ENCODE measurements at places on chromosomes 3 and 15.

DNA sequence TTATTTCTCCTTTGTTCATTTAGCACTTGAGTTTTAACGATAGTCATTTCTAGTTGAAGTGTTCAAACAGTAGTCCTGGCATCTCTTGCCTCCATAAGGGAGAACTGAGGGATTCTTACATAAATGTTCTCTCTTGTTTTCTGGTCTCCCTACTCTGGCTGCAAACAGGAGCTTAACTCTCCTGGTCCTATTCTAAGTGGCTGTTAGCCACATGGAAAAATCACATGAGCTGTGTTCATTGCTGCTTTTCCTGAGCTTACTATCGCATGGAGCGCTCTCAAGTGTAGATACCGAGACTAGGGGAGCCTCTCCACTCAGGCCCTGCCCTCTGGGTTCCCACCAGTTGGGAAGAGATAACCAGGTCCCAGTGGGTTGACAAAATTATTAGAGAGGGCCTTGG, 403.1 kb upstream of the TPM1 start:
- DNase-seq = no peak

- DNase-seq = no peak
These were observed 4.2 kb downstream of the SORD start for GRCh38 chr15:45027220-45027619.

DNA sequence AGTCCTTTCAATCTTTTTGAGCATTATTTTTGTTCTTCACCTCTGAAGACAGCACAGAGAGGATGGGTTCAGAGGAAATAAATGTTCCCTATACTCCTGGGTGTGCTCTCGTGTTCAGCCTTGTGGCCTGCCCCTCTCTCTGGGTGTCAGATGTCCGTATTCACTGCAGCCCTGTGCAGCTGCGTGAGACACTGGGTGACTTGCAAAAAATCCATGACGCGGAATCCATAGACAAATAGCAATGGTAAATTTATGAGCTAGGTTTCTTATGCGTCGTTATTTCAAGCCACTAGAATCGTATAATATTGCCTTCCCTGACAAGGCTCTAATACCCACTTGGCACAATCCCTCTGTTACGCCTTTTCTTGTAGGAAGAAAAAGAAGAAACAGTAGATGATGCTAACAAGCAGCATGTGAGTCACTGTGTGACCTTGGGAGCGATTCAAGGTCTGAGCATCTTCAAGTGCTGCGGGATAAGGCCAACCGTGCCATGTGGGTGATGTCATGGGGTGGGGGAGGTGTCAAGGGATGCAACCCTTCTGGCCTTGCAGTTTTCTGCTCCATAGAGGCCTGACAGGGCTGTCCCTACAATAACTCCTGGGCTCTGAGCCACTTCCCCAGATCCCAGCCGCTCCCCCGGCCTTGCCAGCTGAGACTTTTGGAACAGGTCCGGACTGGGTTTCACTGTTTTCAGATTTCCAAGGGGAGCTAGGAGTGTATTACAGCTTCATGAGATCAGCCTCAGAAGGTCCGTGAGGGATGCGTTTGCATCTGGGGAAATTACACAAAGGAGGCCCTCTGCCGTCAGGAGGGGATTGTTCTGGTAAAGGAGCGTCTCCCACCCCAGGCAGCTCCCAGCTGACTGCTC, 47.6 kb upstream of the POMGNT2 start:
- no peak for DNase-seq

GRCh38 chr15:47367726-47368390, 349.4 kb upstream of the SEMA6D start:
- no peak for DNase-seq

DNA sequence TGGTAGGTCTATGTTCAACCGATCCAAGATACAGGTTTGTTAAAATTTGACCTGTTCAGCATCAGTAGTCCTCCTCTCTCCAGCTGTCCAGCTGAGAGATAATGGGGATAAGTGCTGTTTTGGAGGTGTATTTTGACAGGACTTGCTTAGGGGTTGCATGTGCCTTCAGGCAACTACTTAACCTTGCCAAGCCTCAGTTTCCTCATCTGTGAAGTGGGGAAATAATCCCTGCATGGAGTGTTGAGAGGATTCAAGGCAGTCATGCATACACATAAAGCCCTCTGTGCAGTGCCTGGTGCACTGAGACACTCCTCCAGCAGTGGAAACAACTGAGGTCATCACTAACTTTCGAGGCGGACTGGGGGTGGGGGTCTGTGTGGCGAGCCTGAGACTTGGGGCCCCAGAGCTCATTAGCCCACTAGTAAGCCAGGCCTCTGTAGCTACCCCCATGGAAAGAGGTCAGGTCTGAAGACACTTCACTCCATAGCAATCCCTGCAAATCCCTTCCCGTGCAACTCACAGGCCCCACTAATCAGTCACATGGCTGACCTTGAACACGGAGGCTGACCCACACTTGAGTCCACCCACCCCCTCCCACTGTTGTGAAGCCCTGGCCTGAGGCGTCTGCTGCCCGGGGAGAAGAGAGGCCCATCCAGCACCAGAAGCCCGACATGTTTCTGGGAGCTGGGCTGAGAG, 25.9 kb upstream of the SLC6A6 start:
- DNase-seq = no peak

GRCh38 chr3:195388380-195388779, 54.4 kb downstream of the ACAP2 start:
- DNase-seq = no peak

- no peak for DNase-seq
These were observed 62.3 kb downstream of the SYNM start for GRCh38 chr15:99167201-99167600.

Measured in DMS79 (cell line).